ENCODE measurements at places on chromosomes 13 and 19.

DNA sequence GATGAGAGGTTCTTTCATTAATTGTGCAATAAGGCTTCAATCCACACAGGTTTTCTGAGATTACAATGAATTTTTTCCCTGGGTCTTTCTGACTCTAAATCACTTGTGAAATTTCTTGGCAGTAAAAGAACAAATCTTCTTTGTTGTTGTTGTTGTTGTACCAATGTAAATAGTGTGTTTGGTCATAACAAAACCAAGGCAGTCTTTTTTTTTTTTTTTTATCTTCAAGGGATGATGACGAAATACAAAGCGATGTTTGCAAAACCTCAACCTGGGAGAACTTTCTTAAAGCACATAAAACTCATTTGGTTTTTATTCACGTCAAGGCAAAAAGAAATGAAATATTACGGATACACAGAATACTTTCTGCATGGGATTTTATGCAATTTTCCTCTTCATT is 462.0 kb downstream of the LIG4 start:
- DNase-seq, result no peak

- peak; percentile 37 for DNase-seq
Observed at GRCh38 chr19:2261438-2262172, 5.4 kb upstream of the JSRP1 start.

GRCh38 chr19:306151-306900 is 15.1 kb upstream of the PLPP2 start:
- no peak for DNase-seq

- no peak for DNase-seq
Observed at GRCh38 chr19:12886651-12886968, 391 bp downstream of the KLF1 start.

- DNase-seq, result no peak
Observed at GRCh38 chr19:40763963-40764362, 11.4 kb upstream of the MIA start.

DNA sequence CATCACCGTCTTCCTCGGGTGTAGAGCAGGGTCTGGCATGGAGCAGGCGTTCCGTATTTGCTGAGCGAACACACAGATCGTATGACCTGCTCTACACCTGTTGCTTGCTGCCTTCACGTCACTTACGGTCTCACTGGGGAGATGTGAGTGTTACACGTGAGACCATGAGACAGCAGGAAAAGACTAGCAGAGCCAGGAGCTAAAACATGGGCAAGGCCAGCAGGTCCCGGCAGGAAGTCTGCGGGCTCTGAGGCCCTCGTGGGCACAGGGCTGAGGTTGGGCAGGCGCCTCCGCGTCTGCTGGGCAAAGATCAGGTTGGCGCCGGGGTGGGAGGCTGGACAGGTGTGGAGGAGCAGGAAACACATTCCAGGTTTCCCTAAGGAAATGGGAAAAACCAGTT is 19.7 kb upstream of the GTF3A start:
- no peak for DNase-seq

DNA sequence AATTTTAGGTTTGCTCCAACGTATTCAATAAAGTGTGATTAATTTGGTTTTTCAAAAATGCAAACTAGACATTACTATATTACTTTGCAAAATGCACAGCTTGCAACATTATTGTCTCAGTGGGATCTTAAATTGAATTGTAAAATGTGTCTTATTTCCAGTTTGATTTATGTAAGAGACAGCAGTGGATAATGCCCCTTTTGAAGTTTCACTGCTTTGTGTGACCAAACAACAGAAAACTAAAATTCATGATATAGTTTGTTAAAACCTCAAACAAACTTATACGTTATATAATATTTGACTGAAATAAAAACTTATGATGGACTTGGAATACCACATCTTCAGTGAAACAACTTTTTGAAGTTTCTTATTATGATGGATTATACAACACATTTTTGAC is 279.8 kb downstream of the DACH1 start:
- DNase-seq, result no peak

GRCh38 chr19:1084024-1084868 is 10.9 kb downstream of the POLR2E start:
- no peak for DNase-seq

DNA sequence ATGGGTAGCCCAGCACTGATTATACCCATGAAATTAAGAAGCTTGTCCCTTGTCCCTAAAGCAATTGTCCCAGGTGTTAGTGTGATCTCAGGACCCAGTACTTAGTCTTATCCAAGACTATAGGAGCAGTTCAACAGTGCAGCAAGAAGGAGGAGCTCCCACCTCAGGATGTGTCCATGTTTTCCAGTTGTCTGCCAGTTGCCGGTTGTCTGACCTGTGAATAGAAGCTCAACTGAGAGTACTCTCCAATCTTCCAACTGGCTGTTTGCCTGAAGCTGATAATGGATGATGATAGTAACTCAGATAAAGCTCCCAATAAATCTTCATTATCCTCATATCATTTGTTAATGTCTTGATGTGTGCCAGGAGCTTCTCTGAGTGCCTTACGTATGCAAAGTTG is 107.2 kb upstream of the HTR2A start:
- DNase-seq, result no peak

DNA sequence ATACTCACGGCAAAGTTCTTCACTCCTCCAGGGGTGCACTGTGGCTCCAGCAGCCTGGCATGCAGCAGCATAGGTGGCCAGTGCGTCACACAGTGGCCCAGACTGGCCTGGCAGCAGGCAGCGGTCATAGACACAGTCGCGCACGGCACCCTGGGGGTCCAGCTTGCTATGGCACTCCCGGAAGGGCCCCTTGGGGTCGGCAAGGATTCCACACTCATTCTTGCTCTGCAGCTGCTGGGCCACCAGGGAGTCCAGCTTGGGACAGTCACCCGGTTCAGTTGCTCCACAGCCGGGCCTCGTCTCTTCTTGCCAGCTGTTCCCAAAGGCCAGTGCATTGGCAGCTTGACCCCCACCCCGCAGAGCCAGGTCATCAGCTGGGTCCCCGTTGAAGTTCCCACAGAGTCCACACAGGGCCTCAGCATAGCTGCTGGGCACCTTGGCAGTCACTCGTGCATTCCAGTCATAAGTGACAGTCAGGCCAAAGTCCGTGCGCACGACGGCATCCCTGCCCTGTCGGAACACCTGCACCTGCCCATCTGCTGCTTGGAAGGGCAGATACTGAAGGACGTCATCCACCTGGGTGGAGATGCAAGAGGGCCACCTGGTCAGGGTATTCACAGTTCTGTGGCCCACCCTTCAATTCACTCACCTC is 20.6 kb downstream of the FCGBP start:
- DNase-seq, result no peak

DNA sequence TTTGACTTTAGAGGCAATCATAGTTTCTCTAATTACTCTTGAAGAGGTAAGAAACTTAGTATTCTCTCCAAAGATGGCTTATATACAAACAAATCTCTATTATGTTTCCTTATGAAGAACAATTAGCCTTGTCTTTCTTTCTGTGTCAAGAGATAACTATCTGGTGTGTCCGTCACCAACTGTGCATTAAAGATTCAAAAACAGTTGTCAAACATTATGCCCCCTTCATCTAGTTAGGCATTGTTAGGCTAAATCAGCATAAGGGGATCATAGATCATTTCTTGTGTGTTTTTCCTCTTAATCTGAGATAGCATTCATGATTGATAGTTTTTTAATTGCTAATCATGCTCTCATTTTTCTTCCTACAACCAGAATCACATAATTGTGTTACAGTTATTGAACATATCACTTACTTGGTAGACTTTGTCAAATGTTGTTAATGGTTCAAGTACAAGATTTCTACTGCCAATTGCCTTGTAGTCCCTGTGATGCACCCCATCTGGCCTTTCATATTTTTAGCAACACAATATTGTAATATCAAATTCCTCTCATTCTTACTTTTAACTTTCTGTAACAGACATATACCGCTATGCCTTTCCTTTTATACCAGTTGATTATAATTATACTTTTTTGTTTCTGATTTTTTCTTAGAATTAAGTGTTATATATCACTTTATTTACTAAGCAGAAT is 612.7 kb downstream of the SLITRK6 start:
- DNase-seq, result no peak

- no peak for DNase-seq
Observed at GRCh38 chr19:38678891-38679494, 31.5 kb downstream of the ACTN4 start.

- DNase-seq, result no peak
Observed at GRCh38 chr19:9406798-9407352, 28.5 kb downstream of the ZNF266 start.

DNA sequence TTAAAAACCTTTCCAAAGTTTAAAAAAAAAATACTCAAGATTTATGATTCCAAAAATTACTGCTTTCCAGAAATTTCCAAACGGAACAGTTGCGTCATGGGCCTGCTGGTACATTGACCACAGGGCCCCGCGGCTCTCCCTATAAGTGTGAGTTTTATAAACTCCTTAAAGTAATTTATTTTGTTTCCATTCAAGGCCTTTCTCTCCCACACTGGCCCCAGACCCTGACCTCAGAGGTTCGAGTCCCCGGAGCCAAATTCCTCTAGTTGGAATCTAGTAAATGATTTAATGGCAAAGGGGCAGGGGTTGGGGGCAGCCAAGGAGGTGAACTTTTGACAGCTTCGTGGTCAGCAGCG is 97.5 kb downstream of the INSR start:
- no peak for DNase-seq

DNA sequence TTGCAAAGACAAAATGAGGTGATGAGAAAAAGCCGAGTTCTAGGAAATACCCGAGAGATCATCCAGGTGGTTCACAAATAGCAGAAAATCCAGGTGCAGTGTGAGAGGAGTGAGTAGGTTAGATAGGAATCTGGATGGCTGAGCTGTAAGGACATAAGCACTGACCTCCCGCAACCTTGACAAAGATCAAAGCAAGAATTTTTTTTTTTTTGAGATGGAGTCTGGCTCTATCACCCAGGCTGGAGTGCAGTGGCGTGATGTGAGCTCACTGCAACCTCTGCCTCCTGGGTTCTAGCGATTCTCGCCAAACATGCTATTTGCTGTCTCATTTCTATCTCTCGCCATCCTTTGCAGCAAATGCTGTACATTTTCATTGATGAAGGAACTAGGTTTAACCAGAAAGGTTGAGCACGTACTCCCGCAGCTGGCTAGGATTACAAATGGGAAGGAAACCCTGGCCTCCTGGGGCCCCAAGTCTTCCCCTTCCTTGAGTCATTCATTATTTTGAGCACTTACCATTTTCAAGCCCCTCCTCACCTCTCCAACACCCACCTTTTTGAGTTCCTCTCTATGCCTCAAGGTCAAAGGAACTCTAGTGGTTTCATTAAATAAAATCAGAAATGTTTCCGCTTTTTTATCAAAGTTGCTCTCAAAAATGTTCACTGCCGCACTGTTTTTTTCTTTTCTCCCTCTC is 38.8 kb downstream of the NLRP12 start:
- DNase-seq, result no peak

DNA sequence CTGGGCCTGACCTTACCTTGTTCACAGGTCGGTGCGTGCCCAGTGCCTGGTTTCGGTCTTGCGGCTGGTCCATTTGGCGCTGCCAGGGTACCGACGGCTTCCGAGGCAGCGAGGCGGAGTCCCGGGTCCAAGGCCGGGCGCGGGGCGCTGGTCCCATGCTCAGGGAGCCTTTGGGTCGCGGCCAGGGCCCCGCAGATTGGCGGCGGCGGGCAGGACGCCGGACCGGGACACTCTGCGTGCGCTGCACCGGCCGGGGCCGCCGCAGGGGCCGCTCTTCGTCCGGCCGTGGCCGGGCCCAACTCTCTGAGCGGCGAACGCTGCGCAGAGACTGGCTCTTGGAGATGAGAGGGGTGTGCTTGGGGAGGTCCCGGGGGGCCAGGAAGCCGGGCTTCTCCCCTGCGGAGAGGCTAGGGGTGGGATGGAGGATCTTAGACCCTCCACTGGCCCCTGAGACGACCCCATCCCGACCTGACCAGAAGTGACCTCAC is 3.4 kb upstream of the WIZ start:
- no peak for DNase-seq

GRCh38 chr13:33258808-33259193 is 26.8 kb downstream of the STARD13 start:
- no peak for DNase-seq

DNA sequence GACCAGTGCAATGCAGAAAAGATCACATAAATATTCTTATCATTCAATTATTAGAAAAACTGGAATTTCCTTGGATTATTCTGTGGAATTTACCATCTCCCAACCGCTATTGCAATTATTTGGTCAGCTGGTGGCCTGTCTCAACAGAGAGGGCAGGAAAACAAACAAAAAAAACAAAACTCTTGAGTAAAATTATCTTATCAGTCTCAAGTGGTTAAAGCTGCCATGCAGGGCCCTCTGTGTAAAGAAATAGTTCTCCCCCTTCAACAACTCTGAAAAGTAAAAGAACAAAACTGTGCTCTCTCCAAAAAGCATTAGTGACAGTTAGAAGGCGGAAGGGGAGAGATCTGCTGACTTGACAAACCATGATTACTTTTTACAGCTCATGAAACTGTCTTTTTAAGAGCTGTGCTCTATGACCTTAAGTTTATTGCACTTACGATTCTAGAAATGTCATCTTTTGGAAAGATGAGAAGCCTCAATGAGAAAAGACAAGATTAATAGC is 152.3 kb downstream of the DLEU7 start:
- no peak for DNase-seq

DNA sequence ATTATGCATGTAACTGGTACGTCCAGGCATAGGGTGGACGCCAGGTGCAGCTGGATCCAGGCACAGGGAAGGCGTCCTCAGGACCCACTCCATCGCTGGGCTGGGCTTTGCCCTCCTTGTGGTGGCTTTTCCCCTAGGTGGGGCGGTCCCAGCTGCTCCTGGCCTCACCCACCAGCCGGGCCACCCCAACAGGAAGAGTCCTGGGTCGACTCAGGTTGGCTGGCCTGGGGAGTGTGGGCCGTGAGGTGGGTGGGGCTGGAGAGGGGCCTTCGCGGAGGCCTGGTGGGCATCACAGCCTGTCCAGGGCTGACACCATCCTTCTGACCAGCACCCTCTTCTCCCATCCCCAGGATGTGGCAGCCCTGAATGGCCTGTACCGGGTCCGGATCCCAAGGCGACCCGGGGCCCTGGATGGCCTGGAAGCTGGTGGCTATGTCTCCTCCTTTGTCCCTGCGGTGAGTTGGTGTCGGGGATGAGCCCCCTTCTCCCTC is 3.2 kb upstream of the GARIN5A start:
- DNase-seq, result no peak

GRCh38 chr19:57599377-57599760 is 316 bp upstream of the ZNF530 start:
- no peak for DNase-seq

DNA sequence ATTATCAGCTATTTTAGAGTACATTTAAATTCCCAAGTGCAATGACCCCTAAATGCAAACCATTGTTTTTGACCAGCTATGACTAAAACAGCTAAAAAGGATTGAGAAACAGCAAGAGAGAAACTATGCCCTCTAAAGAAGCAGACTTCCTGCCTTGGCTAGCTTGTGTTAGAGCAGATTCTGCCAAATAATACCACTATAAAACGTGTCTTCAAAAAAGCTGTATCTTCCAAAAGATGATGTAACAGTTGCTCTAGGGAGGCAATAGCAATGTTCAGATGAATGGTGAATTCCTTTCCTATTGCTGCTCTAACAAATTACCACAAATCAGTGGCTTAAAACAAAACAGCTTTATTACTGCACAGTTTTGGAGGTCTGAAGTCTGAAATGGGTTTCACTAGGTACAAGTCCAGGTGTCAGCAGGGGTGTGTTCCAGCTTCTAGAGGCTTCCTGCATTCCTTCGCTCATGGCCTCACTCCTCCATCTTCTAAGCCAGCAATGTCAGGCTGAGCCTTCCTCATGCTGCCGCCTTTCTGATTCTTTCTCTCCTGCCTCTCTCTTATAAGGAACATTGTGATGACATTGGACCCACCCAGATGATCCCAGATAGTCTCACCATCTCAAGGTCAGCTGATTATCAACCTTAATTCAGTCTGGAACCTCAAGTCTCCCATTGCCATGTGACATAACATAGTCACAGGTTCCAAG is 84.5 kb downstream of the LRRC63 start:
- DNase-seq, result no peak

- no peak for DNase-seq
Observed at GRCh38 chr19:19381007-19381926, 24.2 kb upstream of the GATAD2A start.
